Cortex of kidney (tissue), 1 donor: ENCODE measurements at places on chromosomes 7 and 10.

- DNase-seq, result no peak
These were observed 91.2 kb upstream of the PITRM1 start for GRCh38 chr10:3263747-3264146.

GRCh38 chr7:24715661-24716479, 41.4 kb downstream of the GSDME start:
- no peak for DNase-seq

DNA sequence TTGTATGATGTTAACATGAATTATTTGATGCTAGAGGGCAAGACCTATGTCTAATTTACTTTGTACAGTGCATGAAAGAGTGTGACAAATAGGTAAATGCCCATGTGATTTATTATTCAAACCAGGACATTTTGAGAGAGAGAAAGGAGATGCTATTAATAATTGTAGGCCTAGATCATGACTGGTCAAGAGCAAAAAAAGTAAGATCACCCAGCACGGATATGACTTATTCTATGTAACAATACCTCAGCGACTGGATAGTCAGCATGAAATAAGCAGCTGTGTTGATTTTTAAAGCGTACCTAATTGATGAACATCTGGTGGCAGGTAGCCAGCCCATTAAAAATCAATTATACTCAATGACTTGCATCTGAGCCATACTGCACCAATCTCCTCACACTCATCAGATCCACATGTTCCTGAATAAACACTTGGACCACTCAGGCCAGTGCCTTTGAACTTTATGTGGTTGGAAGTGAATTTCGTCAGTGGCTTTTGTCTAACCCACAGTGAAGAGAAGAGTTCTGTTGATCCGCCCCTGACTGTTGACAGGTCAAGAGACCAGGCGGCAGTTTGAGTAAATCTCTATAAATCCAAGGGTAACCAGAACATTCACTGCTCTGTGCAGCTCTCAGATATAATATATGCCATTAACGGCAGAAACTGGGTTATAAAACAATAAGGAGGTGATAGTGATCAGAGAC, 435.3 kb downstream of the MDFIC start:
- DNase-seq, result no peak

- DNase-seq, result no peak
These were observed 35.3 kb downstream of the CAPZA2 start for GRCh38 chr7:116897661-116898060.

GRCh38 chr7:5543361-5543760, 119.7 kb upstream of the TNRC18 start:
- DNase-seq, result no peak

GRCh38 chr7:30468791-30469190, 9.8 kb downstream of the NOD1 start:
- no peak for DNase-seq

GRCh38 chr10:100825325-100825875, 80.0 kb downstream of the PAX2 start:
- DNase-seq, result no peak

GRCh38 chr7:22728401-22729029, 1.5 kb downstream of the IL6 start:
- no peak for DNase-seq

- DNase-seq, result no peak
These were observed 36.8 kb downstream of the NACAD start for GRCh38 chr7:45052011-45052410.

DNA sequence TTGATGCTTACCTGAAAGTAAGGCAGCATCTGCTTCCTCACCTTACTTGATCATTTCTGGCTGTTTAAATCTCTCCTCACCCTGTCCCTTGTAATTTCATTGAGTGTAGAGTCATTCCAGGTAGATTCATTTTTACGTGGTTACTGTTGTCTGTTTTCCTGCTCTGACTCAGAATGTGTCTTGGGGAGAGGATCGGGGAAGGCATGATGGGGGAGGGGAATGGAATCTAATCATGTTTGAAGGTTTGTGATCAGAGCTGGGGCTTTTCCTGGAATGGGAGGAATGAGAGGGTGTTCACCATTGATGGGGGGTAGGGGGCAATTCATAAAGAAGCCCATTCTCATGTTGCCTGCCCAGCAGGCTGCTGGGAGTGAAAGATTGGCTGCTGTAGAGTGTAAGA, 18.7 kb downstream of the SEC24C start:
- DNase-seq, result no peak

GRCh38 chr7:97130417-97131139, 13.1 kb downstream of the SDHAF3 start:
- no peak for DNase-seq

GRCh38 chr7:90605055-90605454, 8.9 kb downstream of the CDK14 start:
- DNase-seq, result no peak

DNA sequence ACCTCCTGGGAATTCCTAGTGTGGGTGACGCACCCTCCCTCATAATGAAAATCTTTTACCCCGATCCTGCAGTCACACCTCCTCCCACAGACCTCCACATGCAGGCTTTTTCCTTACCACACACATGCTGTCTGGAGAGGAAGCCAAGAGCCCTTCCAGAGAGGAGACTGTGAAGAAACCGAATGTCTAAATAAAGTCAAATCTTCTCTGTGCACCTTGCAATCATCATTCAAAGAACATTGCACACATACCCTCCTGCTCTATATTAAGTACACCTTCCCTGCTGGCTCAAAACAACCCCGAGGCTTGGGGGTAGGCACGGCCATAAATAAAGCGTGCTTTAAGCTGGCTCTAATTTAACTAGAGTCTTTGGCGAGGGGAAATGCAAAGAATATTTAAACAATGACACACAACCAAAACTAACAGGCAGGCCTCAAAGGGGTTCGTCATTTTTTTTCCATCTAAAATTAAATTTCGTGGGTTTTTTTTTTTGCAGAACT, 34.9 kb downstream of the CALML3 start:
- no peak for DNase-seq

GRCh38 chr7:30674420-30674819, 7.8 kb downstream of the CRHR2 start:
- no peak for DNase-seq

- DNase-seq, result no peak
These were observed 95.3 kb upstream of the MAGI2 start for GRCh38 chr7:79548727-79549126.

- DNase-seq, result no peak
These were observed 5.3 kb upstream of the SCIN start for GRCh38 chr7:12564996-12565764.

DNA sequence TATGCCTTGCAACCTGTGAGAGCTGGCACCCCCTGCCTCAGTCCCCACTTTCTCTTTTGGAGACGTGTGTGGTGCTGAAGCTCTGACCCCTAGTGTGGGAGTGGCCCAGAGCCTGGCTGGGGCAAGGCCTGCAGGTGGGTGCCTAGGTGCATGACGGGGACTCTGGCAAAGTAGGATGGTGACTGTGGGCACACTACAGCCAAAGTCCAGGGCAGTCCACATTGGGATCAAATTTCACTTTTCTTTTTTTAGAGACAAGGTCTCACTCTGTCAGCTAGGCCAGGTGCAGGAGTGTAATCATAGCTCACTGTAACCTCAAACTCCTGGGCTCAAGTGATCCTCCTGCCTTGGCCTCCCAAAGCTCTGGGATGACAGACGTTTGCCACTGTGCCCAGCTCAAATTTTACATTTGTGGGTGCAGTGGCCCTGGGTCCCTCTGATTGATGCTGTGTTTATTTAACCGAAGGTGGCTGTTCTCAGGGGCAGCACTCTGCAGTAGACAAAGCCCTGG, 52.3 kb downstream of the NEURL1 start:
- no peak for DNase-seq

DNA sequence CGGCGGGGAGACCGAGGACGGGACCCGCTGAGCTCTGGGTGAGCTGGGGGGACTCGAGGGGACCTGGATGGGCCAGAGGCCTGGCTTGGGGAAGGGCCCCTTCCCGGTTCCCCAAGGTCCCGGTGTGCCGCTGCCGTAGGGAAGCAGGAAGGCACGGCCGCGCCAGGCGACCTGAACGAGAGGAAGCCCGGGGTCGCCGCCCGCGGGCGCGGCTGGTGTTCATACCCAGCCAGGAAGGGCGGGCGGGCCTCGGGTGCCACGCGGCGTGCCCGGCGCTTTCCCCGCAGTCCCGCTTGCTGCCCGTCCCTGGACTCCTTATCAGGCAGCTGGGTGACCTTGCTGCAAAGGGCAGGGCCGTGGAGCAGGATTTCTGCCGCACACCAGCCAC, 38.0 kb downstream of the ZNF777 start:
- DNase-seq, result no peak

DNA sequence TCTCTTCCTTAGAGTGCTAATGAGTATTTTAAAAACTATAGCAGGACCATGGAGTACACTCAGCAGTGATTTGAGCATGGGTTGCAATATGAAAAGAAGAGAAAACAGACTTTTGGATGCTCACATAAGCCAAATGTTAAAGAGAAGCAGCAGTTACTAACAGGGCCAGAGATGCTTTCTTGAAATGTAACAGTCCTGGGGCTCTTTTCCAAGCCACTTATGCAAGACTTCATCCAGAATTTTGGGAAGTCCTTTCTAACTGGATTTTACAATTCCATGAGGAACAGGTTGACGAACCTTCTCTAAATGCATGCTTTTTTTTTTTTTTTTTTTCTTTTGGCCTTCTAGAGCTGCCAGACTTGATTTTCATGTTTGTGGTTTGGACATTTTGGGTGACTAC, 282.0 kb downstream of the SEC23IP start:
- no peak for DNase-seq

DNA sequence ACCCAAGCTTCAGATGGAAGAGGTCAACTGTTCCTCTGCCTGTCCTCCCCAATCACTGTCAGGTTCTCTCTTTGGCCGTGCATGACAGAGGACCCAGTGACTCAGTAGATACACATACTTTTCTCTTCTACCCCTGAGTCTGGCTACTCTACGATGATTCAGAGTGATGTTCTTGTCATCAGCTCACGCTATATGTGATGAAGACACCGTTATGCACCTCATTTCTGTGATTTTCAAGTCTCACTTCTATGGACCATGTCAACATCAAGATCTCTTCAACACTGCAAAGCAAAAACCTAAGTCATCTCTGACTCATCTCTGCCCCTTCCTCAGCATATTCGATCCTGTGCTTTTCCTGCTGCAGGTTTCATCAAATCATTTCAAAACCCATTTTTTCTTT, 76.6 kb upstream of the DGKI start:
- no peak for DNase-seq

DNA sequence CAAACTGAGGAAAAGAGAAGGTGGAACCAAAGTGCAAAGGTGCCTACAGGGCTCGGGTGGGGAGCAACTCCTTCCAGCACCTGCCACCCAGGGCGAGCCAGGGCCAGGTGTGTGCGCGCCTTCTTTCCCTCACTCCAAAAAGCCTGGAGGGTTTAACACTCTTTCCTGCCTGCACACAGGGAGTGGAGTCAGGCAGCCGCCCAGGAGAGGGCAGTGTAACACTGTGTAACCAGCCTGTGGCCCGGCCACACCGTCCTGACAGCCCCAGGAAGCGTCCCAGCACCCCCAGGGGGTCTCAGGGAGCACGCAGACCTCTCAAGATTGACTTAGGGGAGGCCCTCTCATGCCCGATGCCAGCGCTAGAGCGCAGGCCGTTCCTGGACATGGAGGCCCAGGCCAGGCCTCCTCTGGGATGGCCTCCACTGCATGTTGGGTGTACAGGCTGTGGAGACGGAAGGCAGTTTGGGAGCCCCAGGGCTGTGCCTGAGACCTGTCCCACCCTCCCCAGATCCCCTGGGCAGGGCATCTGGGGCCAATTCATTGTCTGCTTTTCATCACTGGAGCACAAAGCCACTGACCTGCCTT, 13.4 kb downstream of the BRI3 start:
- no peak for DNase-seq

- DNase-seq, result no peak
These were observed 947.1 kb upstream of the MBL2 start for GRCh38 chr10:53719658-53720057.

DNA sequence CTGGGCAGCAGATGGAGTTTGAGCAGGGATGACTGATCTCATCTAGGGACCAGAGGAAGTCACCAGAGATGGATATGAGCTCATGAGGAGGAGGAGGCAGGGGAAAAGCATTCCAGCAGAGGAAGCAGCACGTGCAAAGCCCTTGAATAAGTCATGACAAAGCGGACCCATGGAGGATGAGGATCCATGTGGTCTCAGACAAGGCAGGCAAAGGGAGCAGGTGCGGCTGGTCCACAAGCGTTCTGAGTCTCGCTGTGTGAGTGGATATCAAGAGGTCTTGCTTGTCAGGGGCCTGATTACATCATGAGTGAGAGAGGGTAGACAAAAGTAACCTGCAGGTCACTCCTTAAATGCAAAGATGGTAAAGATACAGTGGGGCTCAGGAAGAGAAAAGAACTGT, 307.6 kb downstream of the GRID1 start:
- DNase-seq, result no peak

DNA sequence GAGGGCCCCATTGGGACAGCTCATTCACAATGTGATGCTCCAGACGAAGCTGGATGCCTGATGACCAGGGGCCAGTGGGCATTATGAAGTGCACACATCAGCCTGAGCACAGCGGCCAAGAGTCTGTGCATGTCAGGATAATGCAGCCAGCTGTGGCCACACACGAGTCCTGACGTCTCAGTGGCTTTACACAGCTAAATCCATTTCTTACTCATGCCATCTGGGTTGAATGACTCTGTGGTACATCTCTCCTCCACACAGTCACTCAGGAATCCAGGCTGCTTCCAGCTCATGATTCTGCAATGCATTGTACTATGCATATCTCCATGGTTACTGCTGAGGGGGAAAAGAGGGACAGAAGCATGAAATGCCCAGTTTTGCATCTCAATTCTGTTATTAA, 123.6 kb downstream of the PRLHR start:
- no peak for DNase-seq

- no peak for DNase-seq
These were observed 75.9 kb upstream of the SLF2 start for GRCh38 chr10:100836891-100837290.

GRCh38 chr7:100855515-100855914, 3.0 kb downstream of the SLC12A9 start:
- no peak for DNase-seq

- DNase-seq, result no peak
These were observed 33.2 kb downstream of the TACR2 start for GRCh38 chr10:69383558-69383957.

- DNase-seq, result no peak
These were observed 262.0 kb upstream of the NRP1 start for GRCh38 chr10:33596422-33596821.

DNA sequence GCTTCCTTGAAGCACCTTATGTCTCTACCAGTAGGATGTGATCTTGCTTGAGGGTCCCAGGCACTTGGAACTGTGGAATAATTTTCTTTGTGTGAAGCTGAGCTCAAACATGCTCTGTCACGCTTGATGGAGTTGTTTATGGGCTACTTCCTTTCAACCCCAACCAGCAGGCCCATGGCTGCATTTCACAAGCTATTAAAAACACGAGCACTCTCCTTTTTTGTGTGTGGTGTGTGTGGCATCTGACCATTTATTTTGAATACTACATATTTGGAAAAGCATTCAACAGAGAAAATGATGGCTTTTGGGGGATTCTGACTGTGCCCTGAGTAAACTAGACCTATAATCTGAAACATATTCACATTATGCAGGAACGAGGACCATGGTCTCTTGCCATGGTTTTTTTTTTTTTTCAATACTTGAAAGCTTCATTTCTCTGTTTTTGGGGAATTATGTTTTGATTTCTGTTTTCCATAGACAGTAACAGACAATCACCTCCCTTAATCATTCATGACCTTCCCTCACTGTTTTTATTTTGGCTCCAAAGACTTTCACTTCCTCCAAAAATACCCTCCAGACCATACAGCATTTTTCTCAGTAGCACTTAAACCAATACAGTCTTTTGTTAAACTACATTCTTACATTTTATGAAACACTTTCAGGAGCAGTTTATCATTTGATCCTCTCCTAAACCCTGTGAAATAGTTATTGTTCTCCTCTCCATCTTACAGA, 233.6 kb upstream of the BMPER start:
- no peak for DNase-seq
